NCI-H69 (cell line): ENCODE measurements at places on chromosomes 2 and 18.
A peak's percentile ranks its signal among the peaks of the same experiment; 100 is the strongest.

DNA sequence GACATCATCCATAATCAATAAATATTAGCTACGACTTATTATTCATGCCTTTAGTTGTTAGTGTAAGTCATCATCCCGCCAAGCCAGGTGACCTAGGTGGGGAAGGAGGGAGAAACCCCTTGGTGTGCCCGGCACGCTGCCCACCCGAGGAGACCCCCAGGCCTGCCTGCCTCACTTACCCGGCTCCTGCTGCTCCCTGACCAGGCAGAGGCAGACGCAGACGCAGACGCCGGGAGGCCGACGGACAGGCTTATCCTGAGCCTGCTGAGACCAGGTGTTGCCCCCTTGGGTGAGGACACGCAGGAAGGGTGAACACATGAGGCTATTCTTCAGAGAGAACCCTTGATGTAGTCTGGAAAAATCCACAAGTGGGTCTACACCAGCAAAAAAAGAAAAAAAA is 401.8 kb downstream of the GALR1 start:
- DNase-seq: no peak

DNA sequence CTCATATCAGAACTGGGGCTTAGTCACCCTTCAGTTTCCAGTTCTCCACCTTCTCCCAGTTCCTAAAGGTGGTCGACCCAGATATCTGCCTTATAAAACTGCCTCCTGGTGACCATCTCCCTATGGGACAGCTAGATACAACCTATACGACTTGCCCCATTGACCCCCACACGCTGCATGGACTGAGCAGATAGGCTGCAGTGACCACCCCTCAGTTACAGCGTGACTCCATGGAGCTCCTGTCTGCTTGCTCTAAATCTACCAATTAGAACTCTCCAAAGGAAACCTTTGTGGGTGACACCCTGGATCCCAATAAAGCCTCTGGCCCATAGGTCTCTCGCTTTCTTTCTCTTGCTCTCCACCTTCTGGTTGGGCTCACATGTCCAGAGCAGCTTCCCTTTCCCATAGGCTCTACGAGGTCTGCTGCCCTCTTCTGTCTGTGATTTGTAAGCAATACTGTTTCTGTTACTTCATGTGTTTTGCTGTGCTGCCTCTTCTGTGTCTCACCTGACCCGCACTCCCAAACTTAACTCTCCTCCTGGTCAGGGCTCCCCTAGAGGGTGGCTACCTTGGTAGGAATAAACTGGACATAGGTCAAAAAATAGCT is 971.3 kb upstream of the FAM98A start:
- no peak for DNase-seq

DNA sequence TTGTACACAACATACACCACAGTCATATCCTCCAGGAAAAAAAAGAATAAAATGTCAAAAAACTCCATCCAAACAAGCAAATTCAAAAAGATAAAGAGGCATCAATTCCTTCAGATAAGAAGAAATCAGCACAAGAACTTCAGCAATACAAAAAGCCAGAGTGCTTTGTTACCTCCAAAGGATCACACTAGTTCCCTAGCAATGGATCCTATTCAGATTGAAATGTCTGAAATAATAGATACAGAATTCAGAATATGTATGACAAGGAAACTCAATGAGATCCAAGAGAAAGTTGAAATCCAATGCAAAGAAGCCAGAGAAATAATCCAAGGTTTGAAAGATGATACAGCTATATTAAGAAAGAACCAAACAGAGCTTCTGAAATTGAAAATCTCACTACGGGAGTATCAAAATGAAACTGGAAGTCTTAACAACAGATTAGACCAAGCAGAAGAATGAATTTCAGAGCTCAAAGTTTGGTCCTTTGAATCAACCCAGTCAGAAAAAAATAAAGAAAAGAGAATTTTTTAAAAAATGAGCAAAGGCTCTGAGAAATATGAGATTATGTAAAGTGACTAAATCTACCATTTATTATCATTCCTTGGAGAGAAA is 80.6 kb downstream of the TRABD2A start:
- DNase-seq: no peak

DNA sequence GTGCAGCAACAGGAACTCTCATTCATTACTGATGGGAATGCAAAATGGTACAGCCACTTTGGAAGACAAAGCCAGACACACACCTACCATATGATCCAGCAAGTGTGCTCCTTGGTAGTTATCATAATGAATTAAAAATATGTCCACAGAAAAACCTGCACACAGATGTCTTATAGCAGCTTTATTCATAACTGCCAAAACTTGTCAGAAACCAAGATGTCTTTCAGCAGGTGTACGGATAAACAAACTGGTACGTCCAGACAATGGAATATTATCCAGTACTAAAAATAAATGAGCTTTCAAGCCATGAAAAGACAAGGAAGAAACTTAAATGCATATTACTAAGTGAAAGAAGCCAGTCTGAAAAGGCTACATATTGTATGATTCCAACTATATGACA is 50.4 kb downstream of the CHMP3 start:
- no peak for DNase-seq

GRCh38 chr2:193808877-193809276 is 1614.1 kb upstream of the TMEFF2 start:
- DNase-seq: no peak

GRCh38 chr2:139165041-139165440 is 384.9 kb upstream of the NXPH2 start:
- DNase-seq: no peak

- peak; percentile 27 for DNase-seq
These were observed 5.6 kb downstream of the BCL11A start for GRCh38 chr2:60547841-60548240.

GRCh38 chr18:41155025-41155424 is 800.0 kb upstream of the PIK3C3 start:
- DNase-seq: no peak
